PC-3 (cell line): ENCODE measurements at places on chromosomes 7 and 10. TPM values are rescaled to one million over a fixed set of nuclear protein-coding genes. Genes with fewer than 3 reads are reported as not detected.

The OR2A5 gene
- not detected in 2 replicates for total RNA-seq

The CALML5 gene
- not detected in 2 replicates for total RNA-seq

The ARHGAP22 gene
- total RNA-seq = 12.2 and 14.9 TPM in 2 replicates

The YWHAG gene
- 42.2 and 54.4 TPM in 2 replicates for total RNA-seq

The CC2D2B gene
- not detected in 2 replicates for total RNA-seq

The CALY gene
- not detected in 2 replicates for total RNA-seq

The MALRD1 gene
- not detected in 2 replicates for total RNA-seq

The TPK1 gene
- 1.3 and 4.5 TPM in 2 replicates for total RNA-seq

The CLRN3 gene
- not detected in 2 replicates for total RNA-seq

The SPDYE2 gene
- total RNA-seq = not detected in 2 replicates

The AKR1C4 gene
- not detected in 2 replicates for total RNA-seq

The HHEX gene
- total RNA-seq = 2.2 and 3.2 TPM in 2 replicates

The CFAP69 gene
- total RNA-seq = 3.1 and 6.6 TPM in 2 replicates

The CEP55 gene
- 62.6 and 63.6 TPM in 2 replicates for total RNA-seq

The DRGX gene
- total RNA-seq = 0.12 and 0.33 TPM in 2 replicates

The SRPK2 gene
- total RNA-seq = 21.6 and 32.1 TPM in 2 replicates

The DUSP5 gene
- total RNA-seq = 205 and 206 TPM in 2 replicates

The RPEL1 gene
- not detected in 2 replicates for total RNA-seq

The PON1 gene
- total RNA-seq = not detected in 2 replicates

The ADAM12 gene
- total RNA-seq = 3.4 and 9.4 TPM in 2 replicates

The SH2D4B gene
- total RNA-seq = not detected in 2 replicates

The GRB10 gene
- 61.3 and 89.8 TPM in 2 replicates for total RNA-seq

The ABCB1 gene
- not detected in 2 replicates for total RNA-seq

The PPP1R17 gene
- total RNA-seq = not detected in 2 replicates

The CYP3A7 gene
- not detected in 2 replicates for total RNA-seq

The ERCC6 gene
- total RNA-seq = 36.7 and 43.0 TPM in 2 replicates

The EPO gene
- not detected in 2 replicates for total RNA-seq

The GRM3 gene
- not detected in 2 replicates for total RNA-seq

The TSPAN12 gene
- 7.2 and 8.3 TPM in 2 replicates for total RNA-seq

The NKX1-2 gene
- total RNA-seq = 0.36 and 0.86 TPM in 2 replicates

The RAMP3 gene
- not detected in 2 replicates for total RNA-seq

The LIPK gene
- not detected in 2 replicates for total RNA-seq

The PON3 gene
- total RNA-seq = not detected in 2 replicates

The OR6V1 gene
- total RNA-seq = not detected in 2 replicates

The DKK1 gene
- 1,187 and 1,592 TPM in 2 replicates for total RNA-seq

The BRI3 gene
- total RNA-seq = 52.5 and 55.0 TPM in 2 replicates

The CNPY1 gene
- not detected in 2 replicates for total RNA-seq

The ELN gene
- total RNA-seq = 0.07 TPM in 1 of 2 replicates, not detected in the other

The PKD2L1 gene
- not detected in 2 replicates for total RNA-seq

The TAS2R3 gene
- total RNA-seq = 0.40 TPM in 1 of 2 replicates, not detected in the other

The ZNF804B gene
- total RNA-seq = not detected in 2 replicates

The ELFN1 gene
- 0.69 and 0.75 TPM in 2 replicates for total RNA-seq

The GBX1 gene
- not detected in 2 replicates for total RNA-seq

The CH25H gene
- total RNA-seq = not detected in 2 replicates
